ENCODE measurements at places on chromosomes 5 and 9. TPM values are rescaled to one million over a fixed set of nuclear protein-coding genes. Genes with fewer than 3 reads are reported as not detected.
A peak's percentile ranks its signal among the peaks of the same experiment; 100 is the strongest.

The NUP155 gene
- 85.4 TPM for total RNA-seq

DNA sequence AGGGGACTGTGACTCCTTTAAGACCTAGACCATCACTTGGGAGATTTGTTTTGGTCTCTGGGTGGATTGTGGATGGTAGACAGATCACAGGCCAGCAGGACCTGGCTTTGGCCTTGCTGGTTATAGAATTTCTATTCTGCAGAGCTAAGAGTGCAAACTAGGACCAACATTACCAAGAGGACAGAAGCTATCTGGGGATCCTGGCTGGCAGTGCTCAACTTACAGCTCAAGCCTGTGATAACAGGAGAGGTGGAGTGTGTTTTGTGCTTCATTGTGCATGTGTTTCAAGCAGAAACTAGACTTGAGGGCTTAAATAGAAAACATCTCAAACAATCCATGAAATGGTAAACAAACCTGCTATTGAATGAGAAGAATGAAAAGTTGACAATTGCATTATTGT lies 106.7 kb downstream of the ZNF462 start:
- no peak for DNase-seq
- H3K4me1 ChIP-seq: peaks cover 4% of the 10 kb centered on the region
- H3K36me3 ChIP-seq: no peaks in the 10 kb centered on the region
- H3K27me3 ChIP-seq: no peaks in the 10 kb centered on the region
- H3K27ac ChIP-seq: no peak overlapping the region

- H3K4me3 ChIP-seq: no peak overlapping the region
- no peaks in the 10 kb centered on the region for H3K4me1 ChIP-seq
- no peaks in the 10 kb centered on the region for H3K27me3 ChIP-seq
Measured at GRCh38 chr9:81372628-81373191, 316.6 kb downstream of the TLE1 start.

DNA sequence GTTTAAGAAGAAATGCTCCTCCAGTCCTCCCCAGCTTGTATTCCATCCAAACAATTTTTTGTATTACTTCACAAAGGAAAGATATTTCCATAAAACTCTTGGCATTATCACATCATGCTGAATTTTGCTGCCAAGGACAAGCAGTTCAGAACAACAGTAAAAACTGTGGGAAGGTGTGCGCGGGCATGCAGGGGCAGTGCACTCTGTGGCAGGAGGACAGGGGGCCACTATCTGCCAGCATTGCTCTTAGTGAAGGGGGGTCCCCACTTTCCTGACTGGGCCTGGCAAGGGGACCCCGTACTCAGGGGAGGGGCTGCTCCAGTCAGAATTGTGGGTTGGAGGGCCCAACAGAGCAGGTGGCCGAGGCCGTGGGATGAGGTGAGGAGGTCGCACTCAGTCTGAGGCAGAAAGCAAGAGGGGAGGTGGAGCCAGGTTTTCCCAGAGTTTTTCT lies 32.8 kb downstream of the ANGPTL2 start:
- H3K27me3 ChIP-seq: no peaks in the 10 kb centered on the region
- no peaks in the 10 kb centered on the region for H3K36me3 ChIP-seq
- H3K4me1 ChIP-seq: peaks cover 5% of the 10 kb centered on the region
- DNase-seq: no peak

GRCh38 chr9:122816163-122816867 lies 12.1 kb downstream of the PDCL start:
- no peaks in the 10 kb centered on the region for H3K27me3 ChIP-seq
- H3K4me1 ChIP-seq: peaks cover 14% of the 10 kb centered on the region
- peak; percentile 51 for DNase-seq
- H3K36me3 ChIP-seq: peaks cover 9% of the 10 kb centered on the region
- no peak overlapping the region for H3K27ac ChIP-seq

GRCh38 chr9:137632230-137633161 lies 13.7 kb downstream of the EHMT1 start:
- no peak overlapping the region for H3K4me3 ChIP-seq
- no peak for DNase-seq
- no peak overlapping the region for H3K27ac ChIP-seq
- H3K27me3 ChIP-seq: no peaks in the 10 kb centered on the region

DNA sequence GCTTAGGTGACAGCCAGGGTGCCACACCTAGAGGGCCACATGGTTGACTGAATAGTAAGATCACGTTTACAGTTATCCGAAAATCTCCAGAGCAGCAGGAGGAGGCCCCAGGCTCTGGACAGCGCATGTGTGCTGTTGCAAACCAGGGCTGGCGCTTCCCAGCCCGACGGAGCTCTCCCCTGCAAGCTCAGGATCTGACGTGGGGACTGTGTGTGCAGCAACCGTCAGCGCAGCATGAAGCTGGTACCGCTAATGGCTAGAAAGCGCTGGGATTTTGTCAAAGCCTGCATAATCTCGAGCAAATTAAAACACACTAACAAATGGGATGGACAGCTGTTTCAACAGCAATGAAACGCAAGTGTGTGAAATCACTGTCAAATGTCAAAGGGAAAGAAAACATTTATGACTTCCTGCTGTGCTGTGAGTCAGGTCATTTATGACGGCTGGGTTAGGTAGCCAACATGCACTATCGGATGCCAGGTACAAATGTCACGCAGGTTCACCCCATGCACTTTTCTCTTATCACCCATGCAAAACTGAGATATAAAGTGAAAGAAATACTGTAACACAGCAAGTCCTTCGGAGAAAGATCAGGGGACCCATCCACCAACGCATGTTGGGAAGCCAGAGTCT lies 7.5 kb downstream of the SURF4 start:
- H3K27me3 ChIP-seq: no peaks in the 10 kb centered on the region
- H3K27ac ChIP-seq: peak overlapping the region; percentile 86
- H3K36me3 ChIP-seq: peaks cover 36% of the 10 kb centered on the region
- peaks cover 67% of the 10 kb centered on the region for H3K4me1 ChIP-seq
